OCI-LY7 (cell line): ENCODE measurements at places on chromosomes 7 and 10. TPM values are rescaled to one million over a fixed set of nuclear protein-coding genes. Genes with fewer than 3 reads are reported as not detected.

DNA sequence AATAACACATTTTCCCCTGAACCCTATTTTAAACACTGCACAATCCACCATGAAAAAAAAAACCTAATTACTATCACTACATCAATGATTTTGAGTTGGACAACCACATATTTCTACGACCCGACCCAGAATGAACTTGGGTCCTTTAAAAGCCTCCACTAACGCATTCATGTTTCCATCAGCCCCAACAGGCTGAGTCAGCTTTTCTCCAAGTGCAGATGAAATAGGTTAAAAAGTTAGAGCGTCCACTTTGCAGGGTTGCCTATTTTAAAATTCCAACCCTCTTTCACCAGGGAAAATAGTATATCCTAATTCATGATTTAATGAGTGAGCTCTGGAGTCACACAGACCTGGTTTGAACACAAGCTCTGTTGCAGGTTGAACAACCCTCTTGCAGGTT lies 501.0 kb upstream of the SORCS1 start:
- DNase-seq: no peak

GRCh38 chr7:81902536-81902935 lies 132.7 kb upstream of the HGF start:
- DNase-seq: no peak

The ACHE gene
- not detected in 2 replicates for total RNA-seq

- DNase-seq: no peak
These were observed 372.0 kb upstream of the C7orf33 start for GRCh38 chr7:148218603-148219002.

GRCh38 chr7:40761762-40762560 lies 627.2 kb downstream of the SUGCT start:
- DNase-seq: no peak

The SKIDA1 gene
- total RNA-seq: 0.06 TPM in 1 of 2 replicates, not detected in the other

The CNNM1 gene
- not detected in 2 replicates for total RNA-seq

The CPN1 gene
- not detected in 2 replicates for total RNA-seq

GRCh38 chr10:89548673-89549072 lies 13.3 kb upstream of the SLC16A12 start:
- DNase-seq: no peak

The EGR2 gene
- 0.19 and 0.30 TPM in 2 replicates for total RNA-seq

DNA sequence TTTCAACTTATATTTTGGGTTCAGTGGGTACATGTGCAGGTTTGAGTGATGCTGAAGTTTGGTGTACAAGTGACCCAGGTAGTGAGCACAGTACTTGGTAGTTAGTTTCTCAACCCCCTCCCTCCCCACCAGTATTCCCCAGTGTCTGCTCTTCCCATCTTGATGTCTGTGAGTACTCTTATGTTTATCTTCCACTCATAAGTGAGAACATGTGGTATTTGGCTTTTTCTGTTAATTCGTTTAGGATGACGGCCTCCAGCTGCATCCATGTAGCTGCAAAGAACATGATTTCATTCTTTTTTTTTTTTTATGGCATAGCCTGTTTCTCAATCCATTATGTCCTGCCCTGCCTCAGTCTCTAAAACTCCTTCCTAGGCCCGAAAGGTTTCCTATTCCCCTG lies 222.1 kb downstream of the WDR37 start:
- DNase-seq: no peak

The IFIT1B gene
- not detected in 2 replicates for total RNA-seq

The PAX4 gene
- total RNA-seq: not detected in 2 replicates

DNA sequence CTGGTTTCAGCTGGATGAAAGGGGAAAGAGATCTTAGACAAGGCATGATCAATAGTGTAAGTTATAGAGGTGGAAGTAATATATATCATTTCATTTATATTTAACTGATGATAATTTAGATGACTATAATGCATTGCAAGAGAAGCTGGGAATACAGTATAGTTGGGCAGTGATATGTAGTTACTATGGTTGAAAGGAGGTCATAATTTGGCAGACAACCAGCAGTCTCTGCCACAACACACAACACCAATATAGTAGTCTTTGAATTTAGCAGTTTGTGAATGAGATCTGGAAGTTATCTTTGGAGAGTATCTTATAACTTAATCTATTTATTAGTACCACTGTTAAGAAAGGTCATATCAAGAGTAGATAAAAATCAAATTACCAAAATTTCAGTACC lies 39.9 kb downstream of the TAX1BP1 start:
- no peak for DNase-seq

The CALY gene
- total RNA-seq: not detected in 2 replicates

GRCh38 chr7:143381427-143382125 lies 431 bp downstream of the ZYX start:
- DNase-seq: no peak

GRCh38 chr7:26681819-26682418 lies 182.5 kb downstream of the SKAP2 start:
- peak; percentile 45 for DNase-seq

The CACNA2D1 gene
- not detected in 2 replicates for total RNA-seq
